ENCODE measurements at places on chromosomes 3 and 15.

GRCh38 chr3:182729903-182730674 is 63.2 kb upstream of the ATP11B start:
- DNase-seq: no peak

DNA sequence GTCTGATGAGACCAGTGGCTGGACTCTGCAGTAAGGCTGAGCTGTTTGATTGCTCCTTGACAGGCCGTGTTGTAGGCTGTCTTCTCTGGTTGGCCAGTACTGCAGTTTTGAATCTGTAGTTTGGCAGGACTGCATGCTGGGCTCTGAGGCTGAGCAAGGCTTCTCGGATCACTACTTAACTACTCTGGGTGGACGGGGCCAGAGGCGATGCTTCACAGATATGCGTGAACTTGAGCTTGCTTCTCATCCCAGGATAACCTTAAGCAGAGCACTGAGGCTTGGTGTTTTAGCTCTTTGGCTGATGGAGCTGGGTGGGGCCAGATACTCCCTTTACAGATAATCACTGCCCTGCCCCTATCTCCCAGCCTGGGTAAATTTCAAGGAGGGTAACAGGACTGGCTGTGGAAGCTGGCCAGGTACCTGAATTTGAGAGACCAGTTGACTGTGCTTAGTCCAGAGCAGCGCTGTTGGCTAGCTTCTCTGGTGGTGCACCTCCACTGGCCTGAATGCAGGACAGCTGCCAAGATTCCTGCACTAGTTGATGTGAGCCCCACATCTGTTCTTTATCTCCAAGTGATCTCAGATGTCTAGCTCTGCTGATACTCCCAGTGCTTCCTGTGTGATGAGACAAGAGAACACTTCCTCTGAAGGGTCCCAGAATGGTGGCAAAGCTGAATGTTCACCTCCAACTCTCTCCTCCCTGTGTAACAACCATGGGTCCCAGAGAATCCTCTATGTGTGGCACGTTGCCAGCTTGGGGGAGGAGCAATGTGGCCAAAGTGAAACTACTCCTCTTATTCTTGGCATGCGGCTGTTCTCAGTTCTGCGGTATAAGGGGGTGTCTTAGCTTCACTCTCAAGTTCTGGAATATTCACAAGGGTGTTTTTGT is 37.9 kb downstream of the RPL39L start:
- DNase-seq: no peak

DNA sequence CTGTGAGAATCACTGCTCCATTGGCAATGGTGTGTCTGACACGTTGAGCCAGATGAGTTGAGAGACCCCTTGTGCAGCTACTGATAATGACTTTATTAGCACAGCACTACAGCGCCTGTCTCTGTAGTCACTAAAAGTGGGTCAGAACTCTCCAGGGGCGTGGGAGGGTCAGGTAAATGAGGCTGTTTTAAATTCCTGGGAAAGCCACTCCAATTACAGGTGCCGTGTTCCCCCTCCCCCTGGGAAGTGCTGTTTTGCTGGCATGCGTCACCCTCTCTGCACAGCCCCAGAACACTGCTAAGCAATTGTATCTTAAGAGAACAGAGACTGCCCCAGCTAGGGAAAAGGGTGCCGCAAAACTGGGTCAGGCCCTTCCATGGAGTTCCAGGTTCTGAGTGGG is 21.5 kb upstream of the CPNE9 start:
- no peak for DNase-seq

GRCh38 chr3:79310016-79310415 is 457.8 kb downstream of the ROBO1 start:
- peak; percentile 27 for DNase-seq

GRCh38 chr3:16297997-16298885 is 33.2 kb downstream of the OXNAD1 start:
- no peak for DNase-seq

GRCh38 chr3:158683230-158683962 is 10.9 kb upstream of the LXN start:
- no peak for DNase-seq
